ENCODE measurements at places on chromosomes 16 and 17.

DNA sequence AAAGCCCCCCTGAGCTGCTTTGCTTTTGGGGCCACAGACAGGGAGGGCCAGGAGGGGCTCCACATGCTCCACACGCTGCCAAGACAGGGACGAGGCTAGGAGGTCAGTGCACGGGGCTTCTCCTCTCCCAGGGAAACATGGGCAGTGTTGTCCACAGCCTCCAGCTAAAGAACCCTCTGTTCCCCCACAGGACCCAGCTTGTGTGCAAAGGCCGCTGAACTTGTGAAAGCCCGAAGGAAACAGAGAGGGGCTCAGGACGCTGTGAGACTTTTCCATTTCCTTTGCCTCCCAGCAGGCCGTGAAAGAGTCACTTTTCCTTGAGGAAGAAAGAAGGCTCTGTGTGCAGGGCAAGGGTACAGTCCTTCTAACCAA is 9.7 kb downstream of the CDRT4 start:
- peak; percentile 43 for DNase-seq

DNA sequence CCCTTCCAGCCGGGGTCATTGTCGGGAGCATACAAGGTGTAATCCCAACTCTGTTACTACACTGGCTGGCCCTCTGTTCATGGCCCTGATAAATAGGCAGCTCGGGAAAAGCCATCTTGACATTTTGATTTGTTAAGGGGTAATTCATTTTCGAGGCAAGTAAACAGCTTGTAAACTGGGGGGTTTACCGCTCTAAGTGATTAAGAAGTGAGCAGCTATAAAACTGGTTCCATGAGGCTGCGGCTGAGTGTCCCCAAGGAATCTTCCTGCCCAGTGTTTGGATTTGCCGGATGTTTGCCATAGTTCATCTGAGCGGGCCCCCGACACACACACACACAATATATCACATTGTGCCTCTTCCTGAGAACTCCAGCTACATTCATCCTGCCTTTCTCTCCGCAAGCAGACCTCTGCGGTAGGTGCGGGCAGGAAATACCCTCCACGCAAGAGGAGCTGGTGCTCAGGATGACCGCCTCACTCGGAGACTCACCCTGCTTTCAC is 92.2 kb downstream of the SOCS1 start:
- DNase-seq: no peak

DNA sequence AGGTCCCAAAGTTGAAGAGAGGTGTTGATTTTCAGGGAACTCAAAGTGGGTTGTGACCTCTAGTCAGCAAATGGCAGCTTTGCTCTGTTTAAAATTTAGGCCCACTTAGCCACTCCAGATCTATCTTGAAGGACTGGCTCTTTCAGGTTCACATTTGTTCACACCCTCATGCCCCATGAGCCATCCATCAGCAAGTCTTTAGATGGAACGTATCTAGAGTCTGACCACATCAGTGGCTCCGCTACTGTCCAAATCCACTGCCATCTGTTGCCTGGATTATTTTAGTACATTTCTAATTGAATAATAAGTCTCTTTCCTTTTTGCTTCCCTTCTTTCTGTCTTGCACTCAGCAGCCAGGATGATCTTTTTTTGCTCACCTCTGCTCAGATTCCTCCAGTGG is 10.5 kb downstream of the ITGB3 start:
- no peak for DNase-seq

- no peak for DNase-seq
Measured at GRCh38 chr17:7038025-7038862, 2.4 kb downstream of the SLC16A13 start.

DNA sequence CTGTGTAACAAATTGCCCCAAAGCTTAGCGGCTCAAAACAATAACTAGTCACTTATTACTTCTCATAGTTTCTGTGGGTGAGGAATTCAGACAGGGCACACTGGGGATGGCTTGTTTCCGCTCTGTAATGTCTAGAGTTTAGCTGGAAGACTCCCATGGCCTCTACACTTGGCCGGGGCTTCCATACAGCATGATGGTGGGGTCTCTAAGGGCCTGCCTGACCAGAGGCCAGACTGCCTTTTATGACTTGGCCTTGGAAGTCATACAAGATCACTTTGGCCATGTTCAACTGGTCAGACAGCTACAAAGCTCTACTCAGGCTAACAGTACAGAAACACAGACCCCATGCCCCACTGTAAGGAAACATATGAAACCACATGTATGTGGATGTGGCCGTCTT is 8.2 kb downstream of the GLP2R start:
- no peak for DNase-seq

GRCh38 chr16:65876056-65876408 is 490.5 kb upstream of the CDH5 start:
- peak; percentile 56 for DNase-seq

DNA sequence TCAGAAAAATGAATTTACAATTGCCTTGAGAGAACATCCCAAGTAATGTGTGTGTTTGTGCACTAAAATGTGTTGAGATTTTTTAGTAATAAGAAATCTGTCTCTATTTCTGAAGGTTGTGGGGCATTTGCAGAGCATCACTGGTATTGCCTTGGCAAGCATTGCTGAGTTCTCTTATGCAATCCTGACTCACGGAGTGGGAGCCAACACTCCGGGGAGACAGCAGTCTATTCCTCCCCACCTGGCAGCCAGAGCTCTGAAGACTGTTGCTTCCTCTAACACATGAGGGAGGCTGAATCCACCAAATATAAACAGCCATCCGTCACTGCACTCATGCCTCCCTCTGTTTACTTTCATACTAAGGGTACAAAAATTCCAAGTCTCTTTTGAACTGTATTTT is 10.6 kb downstream of the CNTD1 start:
- DNase-seq: peak; percentile 92

DNA sequence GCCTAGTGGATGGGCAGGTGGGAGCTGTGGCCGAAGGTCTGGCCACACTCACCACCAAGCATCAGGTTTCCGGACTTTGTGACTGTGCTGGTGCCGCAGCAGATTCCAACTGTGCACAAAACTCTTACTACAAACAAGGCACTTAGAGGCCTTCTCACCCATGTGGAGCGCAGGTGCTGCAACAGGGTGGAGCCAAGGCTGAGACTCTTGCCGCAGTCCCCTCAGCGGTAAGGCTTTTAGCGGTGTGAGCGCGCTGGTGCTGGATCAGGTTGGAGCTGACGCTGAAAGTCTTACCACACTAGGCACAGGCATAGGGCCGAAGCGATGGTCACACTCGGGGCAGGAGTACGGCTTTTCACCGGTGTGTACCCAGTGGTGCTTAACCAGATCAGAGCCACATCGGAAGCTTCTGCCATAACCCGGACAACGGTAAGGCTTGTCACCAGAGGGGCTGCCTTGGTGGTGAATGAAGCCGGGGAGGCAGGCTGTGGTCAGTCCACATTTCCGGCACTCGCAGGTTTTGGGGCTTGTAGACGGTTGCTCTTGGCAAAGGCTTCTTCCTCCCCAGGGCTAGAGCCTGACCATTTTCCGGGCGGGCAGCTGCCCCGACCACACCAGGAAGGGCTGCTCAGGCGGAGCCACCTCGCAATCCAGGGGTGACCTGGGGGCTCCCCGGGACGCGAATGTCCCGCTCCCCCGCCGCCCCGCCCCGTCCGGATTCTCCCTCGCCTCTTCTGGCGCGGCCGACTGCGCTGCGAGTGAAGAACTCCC is 1.0 kb upstream of the ARMC5 start:
- DNase-seq: peak; percentile 50

DNA sequence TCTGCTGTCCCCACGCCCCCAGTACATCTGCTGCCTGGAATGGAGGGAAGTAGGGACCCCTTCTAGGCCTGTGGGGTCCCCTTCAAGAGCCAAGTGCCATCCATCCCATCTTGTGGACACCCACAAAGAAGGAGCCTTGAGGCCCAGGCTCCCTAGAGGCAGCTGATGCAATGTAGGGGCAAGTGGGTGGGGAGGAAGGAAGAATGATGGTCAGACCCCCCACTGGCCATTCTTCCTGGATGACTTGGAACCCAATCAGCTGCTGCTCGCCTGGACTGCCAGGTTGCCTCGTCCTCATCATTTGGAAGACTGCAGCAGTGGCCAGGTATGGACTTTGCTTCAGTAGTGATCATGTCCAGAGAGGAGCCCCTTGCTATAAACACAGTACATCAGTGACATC is 48.9 kb downstream of the SMPD3 start:
- DNase-seq: peak; percentile 18

DNA sequence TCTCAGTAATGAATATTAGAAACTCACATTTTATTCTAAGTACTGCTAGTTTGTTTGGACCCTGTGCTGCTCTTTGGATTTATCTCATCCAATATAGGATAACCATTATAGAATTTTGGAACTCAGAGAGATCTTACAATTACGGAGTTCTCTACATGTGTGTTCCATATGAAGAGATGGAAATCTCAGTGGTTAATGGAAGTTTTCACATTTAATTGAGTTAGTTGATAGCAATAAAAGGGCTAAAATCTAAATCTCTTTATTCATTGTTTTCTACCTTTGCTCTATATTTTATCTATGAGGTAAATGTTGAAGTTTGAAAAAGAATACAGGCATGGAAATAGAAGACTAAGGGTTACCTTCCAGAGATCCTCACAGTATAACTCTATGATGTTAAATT is 558.0 kb upstream of the KIF2B start:
- DNase-seq: no peak

DNA sequence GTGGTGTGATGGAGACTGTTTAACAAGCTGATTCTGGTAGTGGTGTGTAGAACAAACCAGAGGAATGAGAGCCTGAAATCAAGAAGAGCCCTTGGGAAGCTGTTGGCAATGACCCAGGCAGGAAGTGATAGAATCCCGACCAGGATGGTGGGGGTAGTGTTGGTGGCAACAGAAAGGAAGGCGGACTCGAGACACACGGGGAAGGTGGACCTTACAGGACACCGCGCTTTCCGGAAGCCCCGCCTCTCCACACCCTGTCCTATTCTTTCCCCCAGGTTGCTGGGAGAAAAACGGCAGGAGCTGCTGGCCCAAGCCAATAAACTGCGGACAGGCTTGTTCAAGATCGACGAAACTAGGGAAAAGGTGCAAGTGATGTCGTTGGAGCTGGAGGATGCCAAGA is 30.0 kb upstream of the KDM6B start:
- DNase-seq: peak; percentile 7

DNA sequence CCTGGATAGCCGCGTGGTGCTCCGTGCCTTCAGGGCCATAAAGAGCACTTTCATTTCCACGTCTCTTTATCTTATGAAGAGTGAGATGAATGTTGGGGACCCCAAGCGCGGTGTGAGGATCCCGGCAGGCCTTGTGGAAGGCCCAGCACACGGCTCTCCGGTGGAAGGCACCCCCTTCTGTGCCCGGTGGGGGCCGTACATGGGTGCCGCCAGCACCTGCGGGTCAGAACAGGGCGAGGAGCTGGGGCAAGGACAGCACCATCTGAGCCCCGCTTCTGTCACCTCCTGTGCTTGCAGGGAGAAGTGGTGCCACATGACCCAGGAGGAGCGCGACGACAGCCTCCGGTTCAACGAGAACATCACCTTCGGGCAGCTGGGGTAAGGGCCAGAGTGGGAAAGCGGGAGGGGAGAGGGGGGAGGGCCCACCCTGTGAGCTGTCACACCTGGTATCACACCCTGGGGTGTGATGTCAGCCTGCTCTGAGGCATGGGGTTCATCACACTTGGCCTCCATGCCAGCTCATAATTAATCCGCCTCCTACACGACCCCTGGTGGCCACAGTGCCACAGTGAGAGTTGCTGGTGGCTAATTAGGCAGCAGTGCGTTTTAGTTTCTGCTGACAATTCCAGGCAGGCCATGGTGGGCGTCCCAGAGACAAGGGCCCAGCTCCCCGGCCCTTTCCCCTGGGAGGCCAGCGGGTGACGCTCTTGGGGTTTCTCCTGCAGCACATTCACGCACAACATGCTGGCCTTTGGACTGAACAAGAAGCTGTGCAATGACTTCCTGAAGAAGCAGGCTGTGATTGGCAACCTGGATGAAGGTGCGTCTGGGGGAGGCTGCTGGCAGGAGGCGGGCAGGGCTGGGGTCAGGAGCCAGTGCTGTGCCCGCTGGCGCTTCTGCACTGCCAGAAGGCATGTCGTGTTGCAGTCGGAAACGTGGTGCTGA is 25.7 kb downstream of the CIBAR2 start:
- peak; percentile 62 for DNase-seq

DNA sequence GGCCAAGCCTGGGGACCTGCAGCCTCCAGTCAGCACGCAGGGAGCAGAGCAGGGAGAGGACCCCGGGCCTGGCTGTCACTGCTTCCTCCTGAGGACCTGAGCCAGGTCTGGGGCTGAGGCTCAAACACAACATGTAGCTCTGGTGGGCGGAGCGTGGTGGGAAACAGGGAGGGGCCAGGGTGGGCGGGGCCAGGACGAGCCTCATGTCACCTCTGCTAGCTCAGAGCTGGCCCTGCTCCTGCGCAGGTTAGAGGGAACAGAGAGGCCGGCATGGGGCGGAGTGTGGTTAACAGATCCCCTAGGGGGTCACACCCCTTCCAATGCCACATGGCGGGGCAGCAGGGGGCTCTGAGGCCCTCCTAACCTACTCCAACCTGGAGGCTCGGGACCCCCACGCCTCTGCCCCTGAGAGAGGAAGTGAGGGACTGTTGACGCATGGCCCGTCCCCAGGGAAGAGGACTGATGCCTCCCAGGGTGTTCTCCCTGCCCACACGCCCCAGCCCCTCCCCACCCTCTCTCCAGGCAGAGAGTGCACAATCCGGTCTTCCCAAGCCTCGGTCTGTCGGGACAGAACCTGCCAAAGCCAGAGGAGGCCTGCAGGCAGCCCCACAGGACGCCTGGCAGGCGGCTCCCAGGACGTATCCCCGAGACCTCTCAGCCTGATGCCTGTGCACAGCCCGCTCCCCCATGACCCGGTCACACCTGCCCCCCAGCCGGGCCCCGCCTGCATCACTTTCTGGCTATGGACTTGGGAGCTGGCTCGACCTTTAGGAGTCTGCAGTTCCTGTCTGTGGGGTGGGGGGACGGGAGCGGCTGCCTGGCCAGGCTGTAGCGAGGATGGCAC is 15.2 kb downstream of the PIEZO1 start:
- no peak for DNase-seq

GRCh38 chr17:78130437-78131101 is at the start of gene TMC8:
Gene TMC8, plus strand, starts transcription at chr17:78130771. Its CDS starts 818 bp downstream, at chr17:78131589.
- DNase-seq: no peak

DNA sequence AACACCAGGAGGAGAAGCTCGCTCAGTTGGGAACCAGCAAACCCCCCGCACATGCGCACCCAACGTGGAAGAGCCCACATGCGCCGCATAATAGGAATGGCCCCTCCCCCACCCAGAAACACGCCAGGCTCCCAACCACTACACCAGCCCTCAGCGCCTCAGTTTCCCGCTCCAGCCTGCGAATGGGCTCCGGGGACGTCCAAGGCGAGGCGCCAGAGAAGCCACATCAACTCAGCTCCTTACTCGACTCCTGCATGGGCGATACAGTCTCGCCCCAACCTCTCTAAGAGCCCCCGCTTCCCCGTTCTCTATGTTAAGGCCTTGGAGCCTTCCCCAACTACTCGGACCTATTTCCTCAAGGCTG is 504 bp downstream of the SRSF1 start:
- DNase-seq: peak; percentile 76

GRCh38 chr17:67629971-67630320 is 87.8 kb upstream of the NOL11 start:
- DNase-seq: peak; percentile 82

DNA sequence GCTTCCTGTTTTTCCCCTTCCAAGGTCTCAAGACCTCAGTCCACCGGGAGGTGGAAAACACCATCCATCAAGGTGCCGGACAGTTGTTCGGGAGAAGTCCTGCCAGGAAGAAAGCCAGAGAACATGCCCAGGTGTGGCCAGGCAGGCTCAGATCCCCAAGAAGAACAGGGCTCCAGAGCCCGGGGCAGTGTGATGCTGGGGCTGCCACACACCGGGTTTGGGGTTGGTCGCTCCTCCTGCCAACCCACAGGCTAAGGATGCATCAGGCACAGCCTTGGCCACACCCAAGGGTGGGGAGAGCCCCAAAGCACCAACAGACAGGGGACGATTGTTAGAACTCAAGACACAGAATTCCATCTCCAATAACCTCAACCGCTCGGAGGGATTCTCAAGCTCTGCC is 19.7 kb downstream of the ZFHX3 start:
- DNase-seq: no peak

- no peak for DNase-seq
Measured at GRCh38 chr16:66661210-66661560, 35.4 kb downstream of the CMTM4 start.

All from AG10803 (cell line).